ENCODE measurements at places on chromosomes 5 and 9.

DNA sequence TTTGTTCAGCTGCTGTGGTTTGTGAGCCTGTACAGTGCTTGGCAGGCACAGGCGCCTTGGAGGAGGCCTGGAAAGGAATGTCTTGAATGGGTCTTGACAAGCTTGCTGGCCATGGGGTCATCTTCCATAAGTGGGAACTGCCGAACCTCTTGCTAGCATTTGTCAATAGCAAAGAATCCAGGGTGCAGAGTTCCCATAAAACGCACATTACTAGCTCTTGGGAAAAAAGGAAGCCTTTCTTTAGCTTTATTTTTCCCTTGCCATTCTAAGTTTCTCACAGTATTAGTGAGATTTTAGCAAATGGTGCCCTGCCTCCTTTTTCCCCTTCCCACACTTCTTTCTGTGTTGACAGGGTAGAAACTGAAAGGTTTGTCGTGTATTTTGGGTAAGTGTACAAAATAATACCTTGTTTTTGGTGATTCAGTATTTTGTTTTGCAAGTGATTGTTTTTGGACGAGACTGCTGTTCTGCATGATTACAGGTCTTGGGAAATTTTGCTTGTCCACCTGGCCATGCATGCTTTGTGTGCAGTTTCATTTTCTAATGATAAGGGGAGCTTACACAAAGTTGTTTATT lies 82.0 kb downstream of the ADGRV1 start:
- DNase-seq: no peak

DNA sequence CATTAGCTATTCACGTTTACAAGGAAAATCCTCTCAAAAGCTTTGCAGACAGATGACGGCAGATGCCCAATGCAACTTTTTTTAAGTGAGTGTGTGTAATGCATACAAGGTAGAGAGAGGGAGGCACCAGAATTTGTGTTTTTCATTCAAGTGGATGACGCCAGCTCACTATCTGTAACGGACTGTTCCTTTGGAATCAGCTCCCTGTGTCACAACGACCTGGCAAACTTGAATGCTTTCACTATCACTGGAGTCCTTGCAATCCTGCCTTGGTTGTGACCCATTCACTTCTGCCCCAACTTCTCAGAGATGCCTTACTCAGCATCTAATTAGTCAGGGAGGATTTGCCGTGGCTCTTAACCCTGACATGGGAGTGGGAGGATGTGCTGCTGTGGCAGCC lies 148.5 kb downstream of the BNC2 start:
- DNase-seq: no peak

GRCh38 chr9:74920944-74921626 lies 31.6 kb downstream of the C9orf40 start:
- no peak for DNase-seq

DNA sequence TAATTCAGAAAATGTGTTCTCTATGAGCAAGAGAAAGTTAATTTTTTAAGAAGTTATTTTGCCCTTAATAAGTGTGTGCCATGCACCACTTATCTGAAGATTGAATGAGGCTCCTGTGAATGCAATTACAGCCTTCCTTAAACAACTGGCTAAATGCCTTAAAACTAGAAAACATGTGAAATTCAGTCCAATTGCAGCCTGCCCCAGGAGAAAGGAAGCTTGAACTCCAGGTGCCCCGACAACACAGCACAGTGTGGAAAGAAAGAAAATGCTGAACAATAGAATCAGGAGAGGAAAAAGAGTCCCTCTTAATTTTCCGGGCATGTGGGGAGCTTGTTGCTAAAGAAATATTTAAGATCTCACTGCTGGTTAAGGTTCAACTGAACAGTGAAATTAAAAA lies 8.8 kb downstream of the LHFPL2 start:
- no peak for DNase-seq

DNA sequence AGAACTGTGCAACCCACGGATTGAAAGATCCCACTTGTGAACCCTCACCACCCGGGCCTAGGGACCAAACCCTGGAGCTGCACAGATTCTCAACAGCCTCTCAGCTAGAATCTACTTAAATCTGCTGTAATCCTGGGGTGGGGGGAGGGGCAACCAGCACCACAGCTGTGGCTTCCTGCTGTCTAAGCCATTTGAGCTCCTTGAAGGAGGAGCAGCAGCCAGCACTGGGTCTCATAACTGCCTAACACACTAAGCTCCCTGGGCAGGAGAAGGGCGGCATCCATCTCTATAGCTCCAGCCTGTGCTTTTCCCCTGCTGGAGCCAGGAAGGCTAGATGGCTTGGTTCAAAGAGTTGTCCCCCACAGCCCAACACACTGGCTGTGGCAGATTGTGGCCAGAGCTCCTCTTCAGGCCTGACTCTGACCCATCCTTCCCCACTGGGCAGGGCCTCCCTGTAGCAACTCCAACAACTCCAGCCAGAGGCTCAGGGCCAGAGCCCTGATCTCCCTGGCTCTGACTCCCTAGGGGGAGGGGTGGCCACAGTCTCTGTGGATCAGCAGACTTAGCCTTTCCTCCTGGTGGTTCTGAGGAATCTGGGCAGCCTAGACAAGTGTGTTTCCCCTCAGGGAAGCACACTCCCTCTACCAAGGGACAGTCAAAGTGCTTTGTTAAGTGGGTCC lies 72.0 kb upstream of the C9orf72 start:
- DNase-seq: no peak

DNA sequence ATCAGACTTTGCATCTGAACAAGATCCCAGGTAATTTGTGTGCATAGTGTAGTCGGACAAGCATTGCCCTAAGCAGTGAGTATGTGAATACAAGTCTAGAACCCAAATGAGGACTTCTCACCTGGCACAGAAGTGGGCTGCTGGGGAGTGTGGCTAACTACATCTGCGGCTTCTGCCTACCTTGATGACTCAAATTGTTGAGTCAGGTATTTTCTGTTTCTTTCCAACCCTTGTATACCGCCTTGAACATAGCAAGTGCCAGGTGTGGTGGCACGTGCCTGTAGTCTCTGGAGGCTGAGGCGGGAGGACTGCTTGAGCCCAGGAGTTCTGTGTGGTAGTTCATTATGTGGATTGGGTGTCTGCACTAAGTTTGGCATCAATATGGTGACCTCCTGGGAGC lies 7.9 kb upstream of the JADE2 start:
- no peak for DNase-seq

DNA sequence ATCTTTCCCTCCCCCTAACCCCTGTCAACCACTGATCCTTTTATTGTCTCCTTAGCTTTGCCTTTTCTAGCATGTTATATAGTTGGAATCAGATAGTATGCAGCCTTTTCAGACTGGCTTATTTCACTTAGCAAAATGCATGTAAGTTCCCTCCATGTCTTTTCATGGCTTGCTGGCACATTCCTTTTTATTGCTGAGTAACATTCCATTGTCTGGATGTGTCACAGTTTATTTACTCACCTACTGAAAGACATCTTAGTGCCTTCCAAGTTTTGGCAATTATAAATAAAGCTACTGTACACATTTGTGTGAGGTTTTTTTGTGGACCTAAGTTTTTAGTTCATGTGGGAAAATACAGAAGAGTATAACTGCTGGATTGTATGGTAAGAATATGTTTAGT lies 230.1 kb downstream of the PBX3 start:
- DNase-seq: no peak

GRCh38 chr5:135332519-135333150 lies 66.4 kb downstream of the MACROH2A1 start:
- no peak for DNase-seq

DNA sequence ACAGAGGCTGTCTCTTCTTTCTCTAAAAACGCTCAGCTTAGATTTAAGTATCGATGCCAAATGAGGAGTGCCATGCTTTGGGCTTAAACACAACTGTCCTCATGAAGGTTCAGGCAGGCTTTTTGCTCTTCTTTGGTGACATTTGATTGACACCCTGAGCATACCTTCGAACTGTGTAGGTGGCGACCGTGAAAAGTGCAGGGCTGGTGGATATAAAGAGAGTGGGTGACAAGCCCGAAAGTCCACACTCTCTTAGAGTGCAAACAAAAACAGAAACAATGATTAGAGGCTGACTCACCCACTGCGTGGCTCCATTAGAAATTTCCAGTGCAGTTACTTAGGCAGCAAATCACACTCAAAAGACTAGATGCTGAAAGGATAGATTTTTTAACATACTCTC lies 141.7 kb downstream of the SYK start:
- DNase-seq: no peak

GRCh38 chr5:143164557-143164956 lies 238.9 kb downstream of the NR3C1 start:
- no peak for DNase-seq

- no peak for DNase-seq
Observed at GRCh38 chr5:76337953-76338451, 65.1 kb upstream of the IQGAP2 start.

DNA sequence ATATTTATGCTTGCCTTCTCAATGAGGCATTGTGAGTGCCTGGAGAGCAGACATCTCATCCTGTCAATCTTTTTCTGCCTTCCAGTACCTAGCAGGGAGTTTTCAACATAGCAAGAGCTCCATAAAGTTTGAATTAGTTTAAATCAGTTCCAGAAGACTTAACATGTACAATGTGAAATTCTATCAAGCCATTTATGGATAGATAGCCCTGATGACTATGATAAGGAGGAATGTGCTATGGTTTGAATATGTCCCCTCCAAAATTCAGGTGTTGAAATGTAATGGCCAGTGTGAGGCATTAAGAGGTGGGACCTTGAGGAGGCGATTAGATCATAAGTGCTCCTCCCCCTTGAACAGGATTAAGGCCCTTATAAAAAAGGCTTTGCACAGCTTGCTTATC lies 306.9 kb upstream of the SMARCA2 start:
- no peak for DNase-seq

GRCh38 chr5:67996596-67996995 lies 219.0 kb upstream of the PIK3R1 start:
- DNase-seq: no peak

DNA sequence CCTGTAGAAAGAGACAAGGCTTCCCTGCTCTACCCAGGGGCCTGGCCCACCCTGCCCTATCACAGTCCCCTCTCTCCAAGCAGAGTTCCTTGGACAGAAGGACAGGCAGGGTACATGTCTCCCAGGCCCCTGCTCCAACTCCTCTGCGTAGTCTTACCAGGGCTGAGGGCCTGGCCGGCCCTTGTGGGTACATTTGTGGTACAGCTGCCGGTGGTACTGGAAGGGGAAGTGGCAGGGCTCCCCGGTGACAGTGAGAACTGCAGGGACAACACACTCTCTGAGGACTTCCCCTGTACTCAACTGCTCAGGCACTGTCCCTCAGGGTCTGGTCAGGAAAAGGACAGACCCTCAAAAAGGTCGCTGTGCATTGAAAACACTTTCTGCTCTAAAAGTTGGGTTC lies 3.6 kb downstream of the F12 start:
- DNase-seq: no peak

DNA sequence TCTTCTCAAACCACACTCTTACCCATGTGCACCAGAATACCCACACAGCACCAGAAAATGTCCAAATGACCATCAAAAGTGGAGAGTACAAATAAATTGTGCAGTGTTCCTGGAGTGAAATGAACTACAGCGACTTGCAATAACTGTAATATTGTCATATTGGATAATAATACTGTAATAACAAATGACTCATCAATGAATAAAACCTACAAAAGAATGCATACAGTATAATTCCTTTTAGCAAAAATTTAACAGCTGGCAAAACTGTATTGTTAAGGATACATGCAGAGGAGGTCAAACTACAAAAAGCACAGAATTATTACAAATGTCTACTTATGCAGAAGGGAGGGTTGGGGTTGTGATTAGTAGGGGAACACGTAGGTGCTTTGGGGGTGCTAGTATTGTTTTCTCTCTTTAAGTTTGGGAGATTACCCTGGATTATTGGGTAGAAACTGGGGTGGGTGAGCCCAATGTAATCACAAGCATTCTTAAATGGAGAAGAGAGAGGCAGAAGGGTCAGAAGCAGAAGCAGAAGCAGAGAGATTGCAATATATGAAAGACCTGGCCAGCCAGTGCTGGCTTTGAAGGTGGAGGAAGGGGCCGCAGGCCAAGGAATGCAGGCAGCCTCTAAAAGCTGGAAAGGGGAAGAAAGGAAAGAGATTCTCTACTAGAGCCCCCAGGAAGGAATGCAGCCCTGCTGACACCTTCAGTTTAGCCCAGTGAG lies 21.8 kb downstream of the IRF1 start:
- no peak for DNase-seq

GRCh38 chr5:158589939-158590338 lies 509.8 kb downstream of the EBF1 start:
- DNase-seq: no peak

GRCh38 chr9:84857211-84857610 lies 187.7 kb downstream of the NTRK2 start:
- no peak for DNase-seq

DNA sequence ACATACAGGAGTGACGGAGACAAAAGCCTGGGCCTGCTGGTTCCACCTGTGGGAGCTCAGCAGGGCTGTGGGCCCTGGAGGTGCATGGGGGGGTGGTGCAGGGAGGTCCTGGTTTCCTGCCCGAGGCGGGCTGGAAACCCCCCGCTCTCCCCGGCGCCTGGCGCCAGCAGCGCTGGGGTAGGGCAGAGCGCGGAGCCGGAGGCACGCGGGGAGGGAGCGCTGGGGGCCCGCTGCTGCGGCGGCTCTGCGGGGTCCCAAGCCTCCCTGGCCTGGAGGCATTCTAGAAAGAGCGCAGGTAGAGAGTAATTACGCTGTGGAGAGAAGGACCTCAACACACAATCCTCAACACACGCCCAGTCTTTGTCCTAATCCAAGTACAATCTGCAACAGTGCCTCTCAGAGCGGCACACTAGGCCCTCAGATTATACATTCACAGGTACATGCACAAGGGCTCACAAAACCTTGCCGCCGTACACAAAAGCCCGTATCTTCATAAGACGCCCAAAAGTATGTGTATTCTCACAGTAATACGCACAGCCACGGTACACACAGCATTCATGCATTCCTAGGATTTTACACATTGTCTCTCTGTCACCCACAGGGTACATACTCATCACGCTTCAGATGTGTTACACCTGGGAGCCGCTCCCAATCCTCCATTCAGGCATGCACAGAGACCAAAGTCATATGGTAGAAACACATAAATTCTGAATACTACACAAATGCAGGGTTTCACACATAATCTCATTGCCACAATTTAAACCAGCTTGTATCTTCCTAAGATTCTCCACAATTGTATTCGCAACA lies 2.1 kb upstream of the HAND1 start:
- DNase-seq: no peak

GRCh38 chr5:166428264-166428803 lies 1863.1 kb upstream of the WWC1 start:
- no peak for DNase-seq

GRCh38 chr5:178751286-178751685 lies 20.8 kb upstream of the ZNF354A start:
- no peak for DNase-seq

GRCh38 chr5:29935371-29935770 lies 1258.1 kb upstream of the CDH6 start:
- no peak for DNase-seq

GRCh38 chr9:35510754-35511428 lies 21.0 kb downstream of the RUSC2 start:
- DNase-seq: no peak

- DNase-seq: no peak
Observed at GRCh38 chr9:106479679-106480078, 383.3 kb upstream of the ZNF462 start.
